ENCODE measurements at places on chromosomes 6 and 20.

GRCh38 chr6:90328004-90328403, 31.4 kb upstream of the BACH2 start:
- DNase-seq: no peak

GRCh38 chr6:146917182-146917581, 287.0 kb upstream of the STXBP5 start:
- DNase-seq: no peak

- no peak for DNase-seq
These were observed 611 bp downstream of the EPB41L2 start for GRCh38 chr6:131062241-131063027.

DNA sequence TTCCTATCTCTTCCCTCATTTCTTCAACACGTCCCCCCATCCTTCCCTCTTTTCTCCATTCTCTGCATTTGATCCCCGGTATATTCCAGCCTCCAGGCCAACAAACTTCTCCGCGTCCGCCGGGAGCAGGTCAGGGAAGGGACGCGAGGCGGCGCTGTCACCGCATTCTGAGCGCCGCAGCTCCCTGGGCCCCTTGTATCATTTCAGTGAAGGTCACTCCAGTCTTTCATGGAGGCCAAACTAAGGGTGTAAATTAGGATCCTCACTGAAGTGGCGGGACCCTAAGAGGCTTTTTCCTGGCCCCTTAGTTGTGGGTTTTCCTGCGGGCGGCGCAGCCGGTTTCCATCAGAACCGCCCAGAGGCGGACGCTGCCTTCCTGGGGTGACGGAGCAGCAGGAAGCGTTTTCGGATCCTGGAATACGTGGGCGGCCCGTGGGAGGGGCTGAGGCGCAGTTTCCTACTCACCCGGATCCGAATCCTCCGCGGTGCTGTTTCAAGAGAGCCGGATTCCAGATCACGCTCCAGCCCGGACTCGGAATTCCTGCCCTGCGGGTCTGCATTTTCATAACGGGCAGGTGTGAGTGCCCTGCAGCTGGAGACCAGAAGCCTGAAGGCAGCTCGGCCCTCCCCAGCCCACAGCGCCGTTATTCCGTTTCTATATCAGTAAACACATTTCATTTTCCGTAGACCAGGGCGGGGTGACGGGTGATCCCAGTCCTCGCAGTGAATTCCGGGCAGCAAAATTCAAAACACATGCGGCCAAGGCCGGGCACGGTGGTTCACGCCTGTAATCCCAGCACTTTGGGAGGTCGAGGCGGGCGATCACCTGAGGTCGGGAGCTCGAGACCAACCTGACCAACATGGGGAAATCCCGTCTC, 3.6 kb upstream of the MICA start:
- peak; percentile 34 for DNase-seq

DNA sequence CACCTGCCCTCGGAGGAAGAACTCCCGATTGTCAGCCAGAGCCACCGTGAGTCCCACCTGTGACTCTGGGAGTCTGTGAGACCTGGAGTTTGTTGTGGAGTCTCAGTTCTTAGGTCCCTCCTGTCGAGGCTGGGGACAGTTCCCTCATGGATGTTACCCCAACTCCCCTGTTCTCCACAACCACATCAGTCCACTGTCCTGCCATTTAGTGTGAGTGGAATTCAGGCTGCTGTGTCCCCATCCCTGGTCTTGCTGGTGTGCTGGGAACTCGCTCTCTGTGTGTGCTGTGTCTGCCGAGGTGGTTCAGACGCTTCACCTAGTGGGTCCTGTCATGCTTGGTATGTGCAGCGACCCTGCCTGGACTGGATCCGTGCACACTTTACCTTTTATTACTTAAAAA, 163.2 kb downstream of the DTNBP1 start:
- no peak for DNase-seq

GRCh38 chr6:148257810-148258209, 84.8 kb upstream of the SASH1 start:
- DNase-seq: no peak

DNA sequence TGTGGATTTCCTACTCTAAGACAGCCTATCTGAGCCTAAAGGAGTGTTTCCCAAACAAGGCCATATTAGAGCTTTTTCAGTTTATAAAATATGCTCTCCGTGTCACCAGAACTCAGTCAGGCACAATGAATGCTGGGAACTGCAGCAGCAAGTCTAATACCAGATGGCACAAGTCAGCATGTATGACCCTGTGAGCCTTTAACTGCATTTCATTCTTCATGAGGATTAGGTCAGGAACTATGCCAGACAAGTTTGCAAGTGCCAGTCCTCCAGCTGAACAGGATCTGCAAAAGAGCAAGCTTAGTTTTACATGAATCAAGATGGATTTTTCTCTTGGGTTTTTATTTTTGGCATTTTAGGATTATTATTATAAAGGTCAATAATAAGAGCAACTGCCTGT, 66.7 kb upstream of the SAMD5 start:
- no peak for DNase-seq

DNA sequence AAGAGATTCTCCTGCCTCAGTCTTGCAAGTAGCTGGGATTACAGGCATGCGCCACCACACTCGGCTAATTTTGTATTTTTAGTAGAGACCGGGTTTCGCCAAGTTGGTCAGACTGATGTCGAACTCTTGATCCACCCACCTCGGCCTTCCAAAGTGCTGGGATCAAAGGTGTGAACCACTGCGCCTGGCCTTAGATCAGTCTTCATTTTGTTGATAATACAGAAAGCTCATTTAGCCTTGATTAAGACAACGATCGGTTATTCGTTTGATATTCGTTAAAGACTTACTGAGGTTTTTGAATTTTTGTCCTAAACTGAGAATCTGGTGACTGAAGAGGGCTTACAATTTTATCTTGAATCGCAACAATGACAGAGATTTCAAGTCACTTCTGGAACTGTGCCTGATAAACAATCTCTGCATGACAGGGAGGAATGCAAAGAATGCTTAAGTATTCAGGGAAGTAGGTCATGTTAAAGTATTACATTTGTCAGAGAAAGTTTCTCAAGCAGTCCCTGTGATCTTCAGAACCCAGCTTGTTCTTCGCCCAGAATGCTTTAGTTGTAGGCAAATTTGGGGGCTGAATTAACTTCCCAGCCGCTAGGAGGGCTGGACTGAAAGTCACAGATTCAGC, 14.8 kb downstream of the AKAP12 start:
- no peak for DNase-seq

- DNase-seq: peak; percentile 41
These were observed 5.4 kb upstream of the TUBB2A start for GRCh38 chr6:3162565-3163247.

- no peak for DNase-seq
These were observed 1.2 kb upstream of the GJA1 start for GRCh38 chr6:121434037-121434770.

- DNase-seq: no peak
These were observed 43.2 kb downstream of the PACRG start for GRCh38 chr6:162770955-162771354.

Measured in activated CD8-positive, alpha-beta memory T cell treated with anti-CD3 and anti-CD28 coated beads for 1 hour (primary cell).